ENCODE measurements at places on chromosomes 7 and 10. TPM values are rescaled to one million over a fixed set of nuclear protein-coding genes. Genes with fewer than 3 reads are reported as not detected.

NKX2-3 gene
- total RNA-seq = not detected

HOXA1 gene
- not detected for total RNA-seq

GPR85 gene
- 4.6 TPM for total RNA-seq

SPACDR gene
- total RNA-seq = 1.2 TPM

PAPSS2 gene
- 0.29 TPM for total RNA-seq

GBX1 gene
- not detected for total RNA-seq

KCNK18 gene
- total RNA-seq = not detected

AUTS2 gene
- 0.58 TPM for total RNA-seq

MEOX2 gene
- total RNA-seq = not detected

STRIP2 gene
- 56.3 TPM for total RNA-seq

SDK1 gene
- total RNA-seq = 0.16 TPM

OR2A7 gene
- total RNA-seq = not detected

PLXNA4 gene
- 0.04 TPM for total RNA-seq

SUN3 gene
- not detected for total RNA-seq

CUBN gene
- total RNA-seq = 0.09 TPM

SKIDA1 gene
- total RNA-seq = 1.0 TPM
